ENCODE measurements at places on chromosomes 1 and 21.

GRCh38 chr21:42257091-42257765 lies 38.3 kb downstream of the ABCG1 start:
- no peak for DNase-seq

- no peak for DNase-seq
Measured at GRCh38 chr21:17673261-17674020, 60.7 kb upstream of the BTG3 start.

- DNase-seq, result no peak
Measured at GRCh38 chr1:12634156-12634555, 9.7 kb upstream of the AADACL4 start.

- no peak for DNase-seq
Measured at GRCh38 chr1:6625584-6626149, 999 bp downstream of the THAP3 start.

- DNase-seq, result no peak
Measured at GRCh38 chr1:59718989-59719360, 95.8 kb upstream of the HOOK1 start.

Measured in stimulated activated CD4-positive, alpha-beta T cell treated with anti-CD3 and anti-CD28 coated beads, Interleukin-15, amount 100 ng/mL, for 1 hour (primary cell).